ENCODE measurements at places on chromosomes 6 and 20. TPM values are rescaled to one million over a fixed set of nuclear protein-coding genes. Genes with fewer than 3 reads are reported as not detected.
A peak's percentile ranks its signal among the peaks of the same experiment; 100 is the strongest.

The TFAP2B gene
- not detected for total RNA-seq

The LY6G6C gene
- total RNA-seq, result not detected

The COL21A1 gene
- 2.3 TPM for total RNA-seq

The GJA10 gene
- total RNA-seq, result not detected

The RBM39 gene
- 462 TPM for total RNA-seq

The OR12D2 gene
- not detected for total RNA-seq

The FKBP5 gene
- 16.3 TPM for total RNA-seq

The FAM209B gene
- not detected for total RNA-seq

The GINM1 gene
- 53.8 TPM for total RNA-seq

The DEFB132 gene
- total RNA-seq, result not detected

The GRM1 gene
- 0.17 TPM for total RNA-seq

The PLA2G7 gene
- under 0.01 TPM for total RNA-seq

The OR2J3 gene
- not detected for total RNA-seq

The IMPG1 gene
- total RNA-seq, result not detected

The SULF2 gene
- total RNA-seq, result 9.6 TPM

The GHRH gene
- total RNA-seq, result not detected

DNA sequence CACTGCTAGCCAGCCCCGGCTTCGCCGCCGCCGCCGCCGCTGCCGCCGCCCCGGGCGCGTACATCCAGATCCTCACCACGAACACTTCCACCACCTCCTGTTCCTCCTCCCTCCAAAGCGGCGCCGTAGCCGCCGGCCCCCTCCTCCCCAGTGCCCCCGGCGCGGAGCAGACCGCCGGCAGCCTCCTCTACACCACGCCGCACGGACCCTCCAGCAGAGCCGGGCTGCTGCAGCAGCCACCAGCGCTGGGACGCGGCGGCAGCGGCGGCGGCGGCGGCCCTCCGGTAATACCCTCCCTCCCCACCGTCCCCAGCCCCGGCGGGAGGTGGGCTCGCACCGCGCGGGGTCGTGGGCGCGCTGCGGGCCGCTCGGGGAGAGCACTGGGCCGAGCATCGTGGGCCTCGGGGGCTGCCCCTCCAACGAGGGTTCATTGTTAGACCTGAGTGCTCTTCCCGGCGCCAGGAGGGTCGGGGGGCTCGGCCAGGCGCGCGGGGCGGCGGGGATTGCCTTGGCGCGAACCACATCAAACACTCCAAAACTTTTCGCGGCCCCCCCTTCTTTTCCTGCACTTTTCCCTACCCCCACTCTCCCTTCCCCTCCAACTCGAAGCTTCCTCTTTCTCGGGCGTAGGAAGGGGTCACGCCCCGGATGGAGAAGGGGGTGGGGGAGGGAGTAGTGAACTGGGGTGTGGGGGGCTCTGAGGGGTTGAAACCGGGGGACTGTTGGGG, 827 bp downstream of the E2F3 start:
- DNase-seq, result peak; percentile 40

DNA sequence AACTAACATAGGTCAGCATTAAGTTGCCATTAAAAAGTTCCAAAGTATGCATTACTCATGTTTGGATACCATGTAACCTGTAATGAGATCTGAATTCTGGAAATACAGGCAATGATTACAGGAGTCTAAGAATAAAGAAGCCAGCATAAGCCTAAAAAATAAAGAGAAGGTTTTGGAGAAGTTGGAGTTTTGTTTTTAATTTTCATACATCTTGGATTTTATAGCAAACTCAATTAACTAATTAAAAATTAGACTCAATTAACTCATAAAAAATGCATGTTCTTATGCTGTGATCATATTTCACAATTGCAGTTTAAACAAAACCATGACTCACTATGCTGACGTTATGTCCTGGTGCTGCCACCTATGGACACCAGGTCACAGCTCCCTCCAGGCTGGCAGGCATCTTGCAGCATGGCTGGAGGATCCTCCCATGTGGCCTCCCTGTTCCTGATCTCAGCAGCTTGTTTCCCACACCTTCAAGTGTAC, 648.8 kb upstream of the AGPAT4 start:
- peak; percentile 87 for DNase-seq

- no peak for DNase-seq
These were observed 67.1 kb upstream of the GFRAL start for GRCh38 chr6:55260181-55260580.

- DNase-seq, result no peak
These were observed 28.6 kb upstream of the CDYL start for GRCh38 chr6:4747588-4747987.

GRCh38 chr6:96898241-96898851, 655 bp upstream of the NDUFAF4 start:
- DNase-seq, result peak; percentile 48

DNA sequence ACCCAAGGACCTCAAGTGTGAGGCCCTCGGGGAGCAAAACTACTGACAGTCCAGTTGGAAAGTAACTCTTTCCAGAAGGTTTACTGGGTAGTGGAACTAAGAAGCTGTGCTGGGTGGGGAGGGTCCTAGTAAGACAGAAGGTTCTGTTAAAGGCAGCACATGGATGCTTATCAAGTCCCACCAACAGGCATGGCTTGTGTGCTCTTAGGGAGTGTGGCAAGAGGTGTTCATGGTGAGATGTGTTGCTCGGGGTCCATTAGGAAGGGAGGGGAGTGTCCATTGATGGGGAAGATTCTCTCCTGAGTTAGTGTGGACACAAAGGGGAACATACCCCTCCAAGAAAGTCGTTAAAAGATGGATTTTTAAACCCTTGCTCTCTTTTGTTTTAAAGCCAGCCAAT, 120.6 kb downstream of the LY86 start:
- DNase-seq, result no peak

DNA sequence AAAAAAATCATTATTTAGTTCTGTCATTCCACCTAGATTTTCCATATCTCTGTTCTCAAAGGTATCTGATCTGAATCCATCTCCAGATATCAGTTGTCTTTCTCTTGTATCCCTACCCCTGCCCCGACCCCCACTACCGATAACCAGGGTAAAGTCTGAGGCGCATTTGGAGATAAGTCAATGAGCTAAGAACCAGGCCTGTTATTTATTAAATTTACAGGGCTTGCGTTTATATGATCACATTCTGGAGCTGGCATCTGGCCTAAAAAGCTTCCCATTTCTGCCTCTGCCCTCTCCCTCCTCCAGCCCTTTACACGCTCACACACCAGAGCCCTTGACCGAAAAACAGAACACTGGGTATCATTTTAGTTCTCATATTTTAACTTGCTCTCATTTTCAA, 144.7 kb downstream of the ALDH8A1 start:
- no peak for DNase-seq

- DNase-seq, result no peak
These were observed 230.7 kb downstream of the LAMA2 start for GRCh38 chr6:129113637-129114036.

GRCh38 chr6:111781041-111781708, 92.1 kb downstream of the FYN start:
- DNase-seq, result peak; percentile 42

- DNase-seq, result peak; percentile 96
These were observed 12.1 kb upstream of the RAMACL start for GRCh38 chr6:166598441-166599138.

GRCh38 chr6:55137929-55138693, 36.2 kb upstream of the HCRTR2 start:
- no peak for DNase-seq

DNA sequence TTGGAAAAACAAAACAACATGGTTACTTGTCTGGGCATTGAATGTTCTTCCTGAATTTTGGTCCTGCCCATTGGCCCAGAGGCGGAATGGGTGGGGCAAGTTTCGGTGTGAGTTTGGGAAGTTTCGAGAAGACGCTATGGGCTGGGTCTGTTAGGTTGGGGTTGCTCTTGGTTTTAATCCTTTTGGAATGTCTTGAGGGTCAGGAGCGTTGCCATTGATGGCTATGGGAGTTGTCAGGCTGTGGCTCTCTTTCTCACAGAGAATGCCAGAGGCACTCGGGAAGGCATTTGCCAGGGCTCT, 135.0 kb downstream of the LRRC1 start:
- DNase-seq, result no peak

- DNase-seq, result no peak
These were observed 220.8 kb downstream of the OGFRL1 start for GRCh38 chr6:71509191-71510005.

DNA sequence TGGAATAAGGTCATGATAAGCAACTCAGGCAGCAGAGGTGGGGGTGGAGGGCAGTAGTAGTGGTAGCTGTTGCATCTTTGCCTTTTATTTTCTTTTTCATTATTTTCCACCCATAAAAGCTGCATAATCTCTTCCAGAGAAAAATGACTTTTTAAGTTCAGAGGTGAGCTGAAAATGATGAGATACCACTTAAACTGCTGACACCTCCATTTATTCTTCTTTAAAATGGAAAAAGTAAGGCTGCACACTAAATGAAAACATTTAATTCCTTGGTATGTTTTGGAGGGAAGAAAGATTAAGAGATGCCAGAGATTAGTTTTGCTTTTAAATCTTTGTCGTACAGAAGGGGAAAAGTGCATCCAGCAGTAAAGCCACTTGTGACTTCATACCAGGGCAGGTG, 97.2 kb downstream of the ADTRP start:
- no peak for DNase-seq

DNA sequence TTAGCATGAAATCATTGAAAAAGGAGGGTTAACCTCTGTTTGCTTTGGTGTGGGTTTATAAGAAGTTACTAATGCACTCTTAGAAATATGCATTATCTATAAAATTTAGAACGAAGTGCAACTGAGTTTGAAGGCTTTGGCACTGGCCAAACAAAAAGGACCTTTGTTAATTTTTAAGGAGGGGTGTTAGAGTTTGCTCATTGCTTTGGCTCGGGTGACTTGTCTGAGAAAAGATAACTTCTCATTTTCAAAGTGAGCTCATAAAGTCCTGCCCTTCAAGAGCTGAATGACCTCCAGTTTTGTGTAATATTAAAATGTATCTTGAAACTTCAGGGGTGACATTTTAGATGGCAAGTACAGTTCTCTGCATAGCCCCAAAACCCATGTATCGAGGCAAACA, 25.9 kb downstream of the NEDD9 start:
- DNase-seq, result peak; percentile 74

DNA sequence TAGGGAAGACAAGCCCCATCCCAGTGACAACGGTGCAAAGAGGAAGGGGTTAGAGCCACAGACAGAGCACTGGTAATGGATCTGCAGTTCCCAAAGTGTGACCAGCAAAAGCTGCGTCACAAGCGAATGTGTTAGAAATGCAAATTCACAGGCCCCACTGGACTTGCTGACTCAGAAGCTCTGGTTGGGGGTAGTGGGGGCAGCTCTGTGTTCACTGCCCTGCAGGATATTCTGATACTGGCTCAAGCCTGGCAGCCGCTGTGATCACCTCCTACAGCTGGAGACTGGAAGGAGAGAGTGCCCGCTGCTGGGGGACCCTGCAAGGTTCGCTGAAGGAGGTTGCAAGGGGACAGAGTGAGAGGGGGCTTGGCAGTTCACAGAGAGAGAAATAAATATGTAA, 179.7 kb upstream of the CDH4 start:
- DNase-seq, result no peak

DNA sequence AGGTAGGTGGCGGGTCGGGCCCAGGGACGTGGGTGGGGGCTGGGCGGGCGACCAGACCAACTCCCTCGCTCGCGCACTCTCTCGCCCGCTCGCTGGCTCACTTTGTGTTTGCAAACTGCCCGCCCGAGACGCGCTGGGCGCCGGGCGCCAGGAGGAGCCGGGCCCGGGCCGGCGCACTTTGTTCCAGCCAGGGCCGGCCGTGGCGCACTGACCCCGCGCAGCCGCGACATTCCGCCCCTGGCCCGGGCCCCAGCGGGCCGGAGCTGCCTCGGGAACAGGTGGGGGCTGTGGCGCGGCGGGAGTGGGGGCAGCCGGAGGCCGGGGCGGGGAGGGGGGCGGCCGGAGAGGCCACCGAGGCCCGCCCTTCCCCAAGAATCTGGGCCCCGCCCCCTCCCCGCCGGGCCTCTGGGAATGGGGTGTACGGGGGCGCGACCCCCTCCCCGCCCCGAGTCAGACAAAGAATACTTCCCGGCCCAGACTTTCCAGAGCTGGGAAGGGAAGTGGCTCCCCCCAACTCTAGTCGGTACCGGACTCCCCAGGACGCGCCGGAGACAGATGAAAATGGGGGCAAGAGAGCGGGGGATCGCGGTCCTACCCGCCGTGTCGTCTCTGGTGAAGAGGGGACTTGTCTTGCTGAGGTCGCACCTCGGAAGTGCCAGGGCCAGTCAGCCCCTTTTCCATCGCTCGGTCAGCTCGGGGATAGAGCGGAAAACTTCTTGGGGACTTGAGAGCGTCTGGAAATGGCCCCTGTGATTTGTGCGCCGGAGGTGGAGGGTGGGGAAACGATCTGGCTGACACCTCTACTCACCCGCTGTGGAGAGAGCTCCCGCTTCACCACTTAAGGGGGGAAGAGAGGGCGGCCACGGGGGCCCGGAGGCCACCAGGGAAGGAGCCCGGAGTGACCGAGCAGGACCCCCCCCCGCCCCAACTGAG, 951 bp downstream of the FOXP4 start:
- peak; percentile 34 for DNase-seq

DNA sequence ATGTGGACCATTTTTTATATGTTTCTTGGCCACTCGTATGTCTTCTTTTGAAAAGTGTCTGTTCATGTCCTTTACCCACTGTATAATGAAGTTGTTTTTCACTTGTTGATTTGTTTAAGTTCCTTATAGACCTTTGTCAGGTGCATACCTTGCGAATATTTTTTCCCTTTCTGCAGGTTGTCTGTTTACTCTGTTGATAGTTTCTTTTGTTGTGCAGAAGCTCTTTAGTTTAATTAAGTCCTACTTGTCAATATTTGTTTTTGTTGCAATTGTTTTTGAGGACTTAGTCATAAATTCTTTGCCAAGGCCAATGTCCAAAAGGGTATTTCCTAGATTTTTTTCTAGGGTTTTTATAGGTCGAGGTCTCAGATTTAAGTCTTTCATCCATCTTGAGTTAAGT, 66.2 kb downstream of the UNC5CL start:
- DNase-seq, result no peak

DNA sequence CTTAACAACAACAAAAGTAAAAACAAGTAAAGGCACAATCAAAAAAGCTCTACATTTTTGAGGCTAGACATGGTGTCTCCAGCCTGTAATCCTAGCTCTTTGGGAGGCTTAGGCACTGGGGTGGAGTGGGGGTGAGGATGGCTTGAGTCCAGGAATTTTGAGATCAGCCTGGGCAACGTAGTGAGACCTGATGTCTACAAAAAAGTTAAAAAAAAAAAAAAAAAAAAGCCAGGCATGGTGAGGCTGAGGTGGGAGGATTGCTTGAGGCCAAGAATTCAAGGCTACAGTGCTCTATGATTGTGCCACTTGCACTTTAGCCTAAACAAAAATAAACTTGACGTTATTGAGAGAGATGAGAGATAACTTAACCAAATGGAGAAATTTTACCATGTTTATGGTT, 60.1 kb downstream of the QKI start:
- DNase-seq, result no peak

- DNase-seq, result no peak
These were observed 408.4 kb upstream of the FLRT3 start for GRCh38 chr20:14745830-14746229.

- peak; percentile 23 for DNase-seq
These were observed 77.4 kb upstream of the TMEM170B start for GRCh38 chr6:11460001-11460668.

- DNase-seq, result no peak
These were observed 26.7 kb upstream of the FOXF2 start for GRCh38 chr6:1362643-1363042.

- DNase-seq, result no peak
These were observed 46.3 kb upstream of the CDH4 start for GRCh38 chr20:61205769-61206168.

- DNase-seq, result peak; percentile 61
These were observed 188.0 kb upstream of the TAB2 start for GRCh38 chr6:149129371-149130077.

- DNase-seq, result peak; percentile 71
These were observed 411.8 kb downstream of the CDKAL1 start for GRCh38 chr6:20946022-20946421.
